Suprapubic skin (tissue), 4 donors: ENCODE measurements at places on chromosomes 5 and 9.

- no peak for DNase-seq
Measured at GRCh38 chr5:89267788-89268187, 384.8 kb upstream of the MEF2C start.

GRCh38 chr9:131682261-131682660, 57.6 kb downstream of the RAPGEF1 start:
- no peak for DNase-seq

- no peak for DNase-seq
Measured at GRCh38 chr5:104082754-104083153, 520.2 kb upstream of the NUDT12 start.

GRCh38 chr5:175012267-175012666, 287.9 kb downstream of the MSX2 start:
- DNase-seq = no peak

DNA sequence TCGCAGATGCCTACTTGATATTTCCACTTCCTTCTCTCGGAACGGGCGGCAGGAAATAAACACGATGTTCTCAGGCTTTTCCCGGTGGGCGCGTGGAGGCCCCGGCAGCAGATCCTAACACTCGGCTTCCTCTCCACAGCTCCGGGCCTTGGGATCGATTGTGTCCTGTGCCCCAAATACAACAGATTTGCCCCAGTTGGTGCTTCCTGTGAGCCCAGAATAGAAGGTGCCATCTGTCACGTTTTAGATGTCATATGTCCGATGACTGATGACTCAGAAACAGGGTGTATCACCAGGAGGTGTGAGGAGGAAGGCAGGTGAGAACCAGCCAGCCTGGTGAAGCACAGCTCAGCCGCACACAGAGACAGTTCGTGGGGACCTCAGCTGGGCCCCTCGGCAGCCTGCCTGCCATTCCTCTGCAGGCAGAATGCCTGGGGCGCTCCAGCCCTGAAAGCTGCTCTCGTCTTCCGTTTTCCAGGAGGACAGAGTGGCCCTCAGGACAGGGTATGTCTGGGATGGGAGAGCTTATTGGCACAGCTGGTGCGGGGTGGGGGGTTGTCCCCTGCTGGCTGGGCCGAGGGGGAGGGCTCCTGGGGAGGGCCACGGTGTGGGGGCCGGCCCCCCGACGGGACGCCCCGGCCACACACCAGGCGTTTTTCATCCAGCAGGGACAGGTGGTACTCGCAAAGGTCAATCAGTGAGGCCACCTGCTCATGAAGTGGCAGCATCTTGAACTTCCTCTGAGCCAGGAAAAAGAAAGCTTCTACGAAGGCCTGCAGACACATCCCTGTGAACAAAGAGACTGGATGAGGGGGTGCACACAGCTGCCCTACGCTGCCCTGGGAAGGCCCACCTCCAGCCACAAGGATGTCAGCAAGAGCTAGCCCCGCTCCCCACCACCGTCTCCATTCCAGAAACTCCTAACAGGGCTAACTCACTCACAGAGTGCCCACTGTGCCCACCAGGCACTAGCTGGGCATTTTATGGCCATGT, 171.0 kb downstream of the DAB2IP start:
- no peak for DNase-seq

GRCh38 chr5:153964880-153965645, 73.6 kb downstream of the FAM114A2 start:
- DNase-seq = no peak
